Activated T-cell treated with anti-CD3 and anti-CD28 coated beads for 1 hour (primary cell): ENCODE measurements at places on chromosomes 13 and 19.

- no peak for DNase-seq
Measured at GRCh38 chr19:6743714-6744380, 4.4 kb downstream of the TRIP10 start.

DNA sequence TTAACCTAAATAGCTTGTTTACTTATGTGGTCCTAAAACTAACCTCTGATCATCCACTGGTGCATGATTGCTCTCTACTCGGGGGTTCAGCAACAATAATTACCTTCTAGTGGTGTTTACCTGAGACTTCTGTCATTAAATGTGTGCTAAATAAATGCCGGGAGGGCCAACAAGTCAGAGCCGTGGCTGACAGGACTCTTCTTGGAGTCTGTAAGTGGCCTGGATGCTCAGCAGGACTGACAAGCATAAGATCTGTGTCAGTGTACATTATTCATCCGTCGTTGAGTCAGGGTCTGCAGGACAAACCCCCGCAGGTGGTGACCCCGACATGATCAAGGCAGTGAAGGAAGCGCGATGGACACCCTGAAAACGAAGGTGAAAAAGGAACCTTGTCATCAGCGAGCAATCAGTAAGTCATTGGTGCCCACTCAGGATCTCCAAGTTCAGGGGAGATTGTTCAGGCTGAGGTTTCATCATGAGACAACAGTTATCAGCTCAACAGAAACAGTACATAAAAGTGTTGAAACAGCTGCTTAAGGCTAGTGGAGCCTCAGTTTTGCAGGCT lies 1466.9 kb downstream of the UQCRFS1 start:
- no peak for DNase-seq

DNA sequence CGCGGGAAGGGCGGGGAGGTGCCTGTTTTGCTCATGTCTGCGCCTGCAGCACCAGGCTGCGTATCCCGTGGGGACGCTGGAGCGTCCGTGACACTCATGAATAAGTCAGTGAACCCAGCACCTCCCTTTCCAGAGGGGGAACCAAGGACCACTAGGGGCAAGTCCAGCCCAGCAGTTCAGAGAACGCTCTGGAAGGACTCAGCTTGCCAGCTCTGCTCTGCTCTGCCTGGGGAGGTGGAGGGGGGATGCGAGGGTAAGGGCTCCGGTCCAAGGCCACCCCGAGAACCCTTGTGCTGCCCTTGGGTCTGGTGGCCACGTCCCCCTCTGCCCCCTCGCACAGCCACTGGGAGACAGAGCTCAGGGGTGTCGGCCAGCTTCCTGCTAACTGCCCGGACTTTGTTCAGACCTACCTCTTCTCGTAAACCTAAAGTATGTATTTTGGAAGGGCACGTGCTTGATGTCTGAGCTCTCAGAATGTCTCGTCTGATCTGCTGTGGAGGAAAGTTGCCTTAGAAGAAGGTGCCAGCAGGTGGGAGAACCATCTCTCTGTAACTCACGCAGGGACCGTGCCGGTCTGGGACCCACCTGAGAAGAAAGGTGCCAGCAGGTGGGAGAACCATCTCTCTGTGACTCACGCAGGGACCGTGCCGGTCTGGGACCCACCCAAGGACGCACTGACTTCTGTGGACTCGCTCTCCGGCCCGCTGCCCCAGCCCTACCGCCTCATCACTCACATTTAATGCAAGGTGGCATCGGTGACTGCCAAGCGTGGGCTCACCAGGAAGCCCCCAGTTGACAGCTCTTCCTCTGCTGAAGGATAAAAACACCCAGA lies 34.1 kb downstream of the TMEM255B start:
- DNase-seq, result no peak

- DNase-seq, result no peak
Measured at GRCh38 chr13:33606692-33607091, 211.3 kb upstream of the RFC3 start.

GRCh38 chr19:14135355-14135754 lies 1.0 kb downstream of the ASF1B start:
- DNase-seq, result no peak

- DNase-seq, result no peak
Measured at GRCh38 chr13:74975111-74975510, 506.9 kb downstream of the TBC1D4 start.

DNA sequence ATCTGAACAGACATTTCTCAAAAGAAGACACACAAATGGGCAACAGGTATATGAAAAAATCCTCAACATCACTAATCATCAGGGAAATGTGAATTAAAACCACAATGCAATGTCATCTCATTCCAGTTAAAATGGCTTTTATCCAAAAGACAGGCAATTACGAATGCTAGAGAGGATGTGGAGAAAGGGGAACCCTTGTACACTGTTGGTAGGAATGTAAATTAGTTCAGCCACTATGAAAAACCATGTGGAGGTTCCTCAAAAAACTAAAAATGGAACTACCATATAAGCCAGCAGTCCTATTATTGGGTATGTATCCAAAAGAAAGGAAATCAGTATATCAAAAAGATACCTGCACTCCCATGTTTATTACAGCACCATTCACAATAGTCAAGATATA lies 24.7 kb upstream of the ZC3H13 start:
- DNase-seq, result no peak

- DNase-seq, result no peak
Measured at GRCh38 chr13:69683921-69684686, 423.5 kb upstream of the ATXN8OS start.

DNA sequence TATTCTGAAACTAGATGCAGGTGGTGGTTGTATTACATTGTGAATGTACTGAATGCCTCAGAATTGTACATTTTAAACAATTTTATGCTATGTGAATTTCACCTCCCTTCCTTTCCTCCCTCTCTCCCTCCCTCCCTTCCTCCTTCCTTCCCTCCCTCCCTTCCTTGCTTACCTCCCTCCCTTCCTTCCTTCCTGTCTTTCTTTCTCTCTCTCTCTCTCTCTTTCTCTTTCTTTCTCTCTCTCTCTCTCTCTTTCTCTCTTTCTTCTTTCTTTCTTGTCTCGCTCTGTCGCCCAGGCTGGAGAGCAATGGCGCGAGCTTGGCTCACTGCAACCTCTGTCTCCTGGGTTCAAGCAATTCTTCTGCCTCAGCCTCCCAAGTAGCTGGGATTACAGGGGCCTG lies 37.2 kb downstream of the IER2 start:
- no peak for DNase-seq

DNA sequence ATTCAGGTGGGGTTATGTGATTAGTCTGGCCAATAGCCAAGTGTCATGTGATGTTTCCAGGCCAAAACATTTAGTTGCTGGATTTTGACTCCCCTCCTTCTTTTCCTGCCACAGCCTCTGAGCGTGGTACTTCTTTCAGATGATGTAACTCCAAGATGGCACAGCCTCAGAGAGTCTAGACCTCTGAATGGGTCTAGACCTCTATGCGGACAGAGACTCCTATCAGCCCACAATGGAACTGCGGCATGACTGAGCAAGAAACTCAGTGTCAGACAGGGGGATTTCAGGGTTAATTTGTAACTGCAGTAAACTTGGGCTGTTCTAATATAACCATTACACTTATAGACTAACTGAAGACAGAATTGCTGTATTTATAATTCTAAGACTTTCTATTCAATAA lies 42.6 kb upstream of the ZDHHC20 start:
- DNase-seq, result no peak

DNA sequence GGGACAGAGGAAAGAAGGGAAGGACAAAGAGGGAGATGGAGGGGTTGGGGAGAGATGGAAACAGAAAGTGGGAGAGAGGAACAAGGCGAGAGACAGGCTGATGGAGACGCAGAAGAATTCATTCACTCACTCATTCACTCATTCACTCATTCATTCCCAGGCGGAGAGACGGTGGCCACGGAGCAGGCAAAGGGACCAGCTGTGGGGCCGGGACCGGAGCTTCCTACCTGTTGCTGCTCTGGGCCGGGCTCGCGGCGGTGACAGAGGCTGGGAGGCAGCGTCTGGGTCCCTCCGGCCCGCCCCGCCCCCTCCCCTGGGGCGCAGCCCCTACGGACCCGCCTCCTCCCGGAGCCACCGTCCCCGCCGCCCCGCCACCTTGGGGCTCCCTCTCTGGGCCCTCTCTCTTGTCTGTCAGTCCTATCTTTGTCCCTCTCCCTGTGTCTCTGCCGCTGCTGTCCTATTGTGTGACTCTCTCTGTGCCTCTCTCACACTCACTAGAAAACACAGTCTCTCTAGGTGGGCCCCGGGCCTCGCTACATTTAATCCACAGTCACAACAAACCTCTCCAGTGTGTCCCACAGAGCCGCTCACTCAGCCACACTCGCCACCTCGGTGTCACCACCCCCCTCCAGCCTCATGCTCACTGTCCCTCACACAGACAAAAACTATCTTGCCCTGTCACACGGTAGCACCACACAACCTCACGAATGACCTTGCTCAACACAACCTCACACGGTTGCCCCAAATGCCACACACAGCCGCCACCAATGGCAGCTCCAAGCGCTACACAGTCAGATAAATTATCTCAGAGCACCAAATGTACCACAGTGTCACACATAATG lies at the start of gene GNG8:
TSS of gene GNG8 (minus strand) at position 283 of the 842 bp plus-strand sequence. CDS start 1,520 bp downstream, outside the sequence.
- DNase-seq, result no peak

GRCh38 chr19:11073568-11073967 lies 15.7 kb upstream of the LDLR start:
- no peak for DNase-seq

- no peak for DNase-seq
Measured at GRCh38 chr19:37725181-37725580, 5.6 kb upstream of the ZNF607 start.

- DNase-seq, result no peak
Measured at GRCh38 chr19:45820413-45821102, 5.5 kb upstream of the RSPH6A start.

- no peak for DNase-seq
Measured at GRCh38 chr19:33683881-33684537, 62.3 kb downstream of the CHST8 start.

DNA sequence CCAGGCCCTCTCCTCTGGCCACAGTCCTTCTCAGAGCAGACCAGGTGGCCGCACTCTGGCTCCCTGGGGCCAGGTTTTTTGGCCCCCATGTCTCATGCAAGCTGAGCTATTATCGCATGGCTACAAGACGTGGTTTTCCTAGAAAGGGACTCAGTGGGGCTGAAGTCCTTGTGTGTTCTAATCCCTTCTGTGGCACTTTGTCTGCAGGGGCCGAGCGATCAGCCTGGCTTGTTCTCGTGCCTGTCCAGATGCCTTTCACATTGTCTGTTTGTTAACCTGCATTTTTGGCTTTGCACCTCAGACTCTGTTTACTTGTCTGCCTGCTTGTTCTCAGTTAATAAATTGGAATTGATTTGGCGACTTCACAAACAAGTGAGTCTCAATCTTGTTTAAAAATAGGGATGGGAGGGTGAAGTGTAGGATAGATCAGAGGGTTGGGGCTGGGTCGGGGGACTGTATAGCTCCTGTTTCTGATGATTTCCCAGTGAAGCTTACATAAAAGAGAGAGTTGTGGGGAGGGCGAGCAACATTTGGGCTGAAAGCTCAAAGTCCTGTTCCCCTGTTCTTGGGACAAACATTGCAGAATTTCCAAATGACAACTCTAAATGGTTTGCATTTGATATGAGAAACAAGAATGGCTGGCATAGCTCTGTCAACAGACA lies 440.4 kb downstream of the COG6 start:
- no peak for DNase-seq

DNA sequence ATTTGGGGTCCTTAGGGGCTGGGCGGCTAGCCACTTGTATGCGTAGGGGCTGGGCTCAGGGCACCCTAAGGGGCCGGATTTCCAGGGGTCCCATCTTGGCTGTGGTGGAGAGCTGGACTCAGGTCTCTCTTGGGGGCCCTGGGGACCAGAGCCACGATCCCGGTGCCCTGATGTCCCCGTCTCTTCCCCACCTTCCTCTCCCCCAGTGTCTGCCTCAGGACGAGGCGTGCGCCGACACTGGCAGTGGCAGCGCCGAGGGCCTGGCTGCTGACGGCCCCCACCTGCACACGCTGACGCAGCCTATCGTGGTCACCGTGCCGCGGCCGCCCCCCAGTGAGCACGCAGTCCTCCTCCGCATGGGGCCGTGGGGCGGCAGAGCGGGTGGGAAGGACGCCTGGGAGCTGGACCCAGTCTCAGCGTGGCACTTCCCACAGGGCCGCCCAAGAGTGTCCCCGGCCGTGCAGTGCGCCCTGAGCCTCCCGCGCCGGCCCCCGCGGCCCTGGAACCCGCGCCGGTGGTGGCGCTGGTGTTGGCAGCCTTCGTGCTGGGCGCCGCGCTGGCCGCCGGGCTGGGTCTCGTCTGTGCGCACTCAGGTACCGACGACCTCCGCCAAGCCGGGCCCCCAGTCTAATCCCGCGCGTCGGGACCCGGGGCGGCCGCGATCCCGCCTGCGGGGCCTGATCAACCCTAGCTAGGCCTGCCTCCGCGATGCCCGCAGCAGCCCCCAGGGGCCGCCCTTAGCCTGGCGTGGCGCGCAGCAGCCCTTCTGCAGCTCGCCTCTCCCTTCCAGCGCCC lies 2.7 kb upstream of the SNAPC2 start:
- DNase-seq, result peak; percentile 47

GRCh38 chr13:35964863-35965180 lies 166.4 kb downstream of the DCLK1 start:
- DNase-seq, result no peak

DNA sequence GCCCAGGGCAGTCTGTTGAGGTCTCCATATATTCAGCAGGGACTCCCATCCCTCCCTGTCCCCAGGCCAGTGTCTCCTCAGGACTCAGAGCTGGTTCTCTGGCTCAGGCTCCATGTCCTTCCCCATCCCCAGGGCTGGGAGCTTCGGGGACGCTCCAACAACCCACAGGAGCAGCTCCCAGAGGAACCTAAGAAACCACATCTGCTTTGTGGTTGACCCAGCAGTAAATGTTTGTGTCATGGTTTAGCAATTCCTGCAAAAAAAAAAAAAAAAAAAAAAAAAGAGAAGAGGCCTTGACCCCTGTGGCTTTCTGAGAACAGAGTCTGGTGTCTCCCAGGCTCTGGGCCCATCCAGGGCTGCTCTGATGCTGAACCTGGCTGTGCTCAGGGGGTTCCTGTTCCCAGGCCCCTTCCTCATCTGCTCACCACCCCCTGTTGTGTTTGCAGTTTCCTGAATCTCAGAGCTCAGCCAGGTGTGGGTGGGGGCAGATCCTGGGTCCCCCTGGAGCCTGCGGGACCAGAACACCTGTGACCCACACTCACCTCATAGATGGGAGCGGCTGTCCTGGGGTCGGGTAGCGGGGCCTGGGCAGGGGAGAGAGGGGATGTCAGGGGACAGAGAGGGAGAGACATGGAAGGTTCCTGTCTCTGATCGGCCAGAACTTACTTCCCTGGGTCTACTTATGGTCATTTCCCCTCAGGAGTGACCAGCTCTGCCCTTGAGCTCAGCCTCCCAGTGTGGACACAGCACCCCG lies 25.2 kb upstream of the CEACAM1 start:
- no peak for DNase-seq

GRCh38 chr19:46759817-46760333 lies 13.6 kb upstream of the STRN4 start:
- no peak for DNase-seq
